ENCODE measurements at places on chromosomes 1 and 21. TPM values are rescaled to one million over a fixed set of nuclear protein-coding genes. Genes with fewer than 3 reads are reported as not detected.

GRCh38 chr1:75708910-75709309, 15.6 kb upstream of the ACADM start:
- no peak for DNase-seq

- DNase-seq: no peak
Observed at GRCh38 chr1:190649553-190649952, 171.9 kb upstream of the BRINP3 start.

- DNase-seq: no peak
Observed at GRCh38 chr1:186498695-186499389, 37.9 kb upstream of the PDC start.

- no peak for DNase-seq
Observed at GRCh38 chr1:17908945-17909344, 153.8 kb downstream of the ACTL8 start.

DNA sequence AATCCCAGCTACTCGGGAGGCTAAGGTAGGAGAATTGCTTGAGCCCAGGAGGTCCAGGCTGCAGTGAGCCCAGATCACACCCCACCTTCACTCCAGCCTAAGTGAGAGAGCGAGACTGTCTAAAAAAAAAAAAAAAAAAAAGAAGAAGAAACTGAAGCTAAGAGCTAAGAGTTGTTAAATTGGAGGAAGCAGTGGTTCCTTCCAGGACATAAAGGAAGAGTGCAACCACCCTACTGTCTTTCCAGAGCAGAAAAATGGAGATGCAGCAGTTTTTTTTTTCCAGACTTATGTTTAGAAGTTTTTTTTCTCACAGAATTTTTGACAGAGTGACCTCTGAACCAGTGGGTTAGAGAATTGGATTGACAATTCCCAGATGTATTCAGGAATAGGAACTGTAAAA, 88.7 kb downstream of the HLX start:
- DNase-seq: no peak

DNA sequence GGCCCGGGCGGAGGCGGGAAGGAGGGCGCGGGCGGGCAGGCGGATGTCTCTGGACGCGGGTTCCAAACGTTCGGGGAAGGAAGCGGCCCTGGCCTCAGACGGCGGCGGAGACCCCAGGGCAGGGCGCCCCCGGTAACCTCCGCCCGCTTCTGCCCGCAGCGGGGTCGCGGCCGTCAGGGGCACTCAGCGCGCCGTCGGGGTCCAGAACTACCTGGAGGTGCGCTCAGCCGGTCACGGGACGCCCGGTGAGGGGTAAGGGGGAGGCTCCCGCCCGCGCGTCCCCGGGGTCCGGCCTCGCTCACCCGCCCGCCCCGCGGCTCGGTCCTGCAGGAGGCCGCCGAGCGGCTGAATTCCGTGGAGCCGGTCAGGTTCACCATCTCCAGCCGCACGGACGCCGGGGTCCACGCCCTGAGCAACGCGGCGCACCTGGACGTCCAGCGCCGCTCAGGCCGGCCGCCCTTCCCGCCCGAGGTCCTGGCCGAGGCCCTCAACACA, 406 bp downstream of the PUSL1 start:
- DNase-seq: no peak

GRCh38 chr1:220775240-220775853, 11.4 kb upstream of the MTARC1 start:
- DNase-seq: no peak

The LY9 gene
- 1.0 TPM for total RNA-seq

The ADAM30 gene
- total RNA-seq: not detected

The SPRR5 gene
- total RNA-seq: not detected

The DEPDC1 gene
- total RNA-seq: 0.28 TPM

The SYCP1 gene
- not detected for total RNA-seq

The C4BPB gene
- not detected for total RNA-seq

Data from adrenal gland (tissue), 19 donors.